Frontal cortex (tissue), 4 donors: ENCODE measurements at places on chromosomes 5 and 9.
A peak's percentile ranks its signal among the peaks of the same experiment; 100 is the strongest.

DNA sequence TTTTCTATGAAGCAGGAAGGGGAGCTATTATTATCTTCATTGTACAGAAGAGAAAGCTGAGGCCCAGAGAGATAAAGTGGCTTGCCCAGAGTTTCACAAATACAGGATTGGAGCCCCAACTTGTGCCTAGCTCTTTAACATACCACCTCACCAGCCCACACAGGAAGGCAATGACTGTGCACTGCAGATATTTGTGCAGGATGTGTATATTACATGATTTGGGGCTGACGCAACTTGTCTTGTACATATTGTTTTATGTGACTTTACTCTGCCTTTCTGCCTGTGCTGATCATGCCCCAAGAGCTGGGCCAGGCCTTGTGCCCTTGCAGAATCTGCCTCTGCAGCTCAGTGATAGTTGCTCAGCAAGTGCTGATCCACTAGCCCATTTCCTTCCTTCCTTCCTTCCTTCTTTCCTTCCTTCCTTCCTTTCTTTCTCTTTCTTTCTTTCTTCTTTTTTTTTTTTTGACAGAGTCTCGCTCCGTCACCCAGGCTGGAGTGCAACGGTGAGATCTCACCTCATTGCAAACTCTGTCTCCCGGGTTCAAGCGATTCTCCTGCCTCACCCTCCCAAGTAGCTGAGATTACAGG lies 106.6 kb upstream of the TBCA start:
- DNase-seq = no peak

DNA sequence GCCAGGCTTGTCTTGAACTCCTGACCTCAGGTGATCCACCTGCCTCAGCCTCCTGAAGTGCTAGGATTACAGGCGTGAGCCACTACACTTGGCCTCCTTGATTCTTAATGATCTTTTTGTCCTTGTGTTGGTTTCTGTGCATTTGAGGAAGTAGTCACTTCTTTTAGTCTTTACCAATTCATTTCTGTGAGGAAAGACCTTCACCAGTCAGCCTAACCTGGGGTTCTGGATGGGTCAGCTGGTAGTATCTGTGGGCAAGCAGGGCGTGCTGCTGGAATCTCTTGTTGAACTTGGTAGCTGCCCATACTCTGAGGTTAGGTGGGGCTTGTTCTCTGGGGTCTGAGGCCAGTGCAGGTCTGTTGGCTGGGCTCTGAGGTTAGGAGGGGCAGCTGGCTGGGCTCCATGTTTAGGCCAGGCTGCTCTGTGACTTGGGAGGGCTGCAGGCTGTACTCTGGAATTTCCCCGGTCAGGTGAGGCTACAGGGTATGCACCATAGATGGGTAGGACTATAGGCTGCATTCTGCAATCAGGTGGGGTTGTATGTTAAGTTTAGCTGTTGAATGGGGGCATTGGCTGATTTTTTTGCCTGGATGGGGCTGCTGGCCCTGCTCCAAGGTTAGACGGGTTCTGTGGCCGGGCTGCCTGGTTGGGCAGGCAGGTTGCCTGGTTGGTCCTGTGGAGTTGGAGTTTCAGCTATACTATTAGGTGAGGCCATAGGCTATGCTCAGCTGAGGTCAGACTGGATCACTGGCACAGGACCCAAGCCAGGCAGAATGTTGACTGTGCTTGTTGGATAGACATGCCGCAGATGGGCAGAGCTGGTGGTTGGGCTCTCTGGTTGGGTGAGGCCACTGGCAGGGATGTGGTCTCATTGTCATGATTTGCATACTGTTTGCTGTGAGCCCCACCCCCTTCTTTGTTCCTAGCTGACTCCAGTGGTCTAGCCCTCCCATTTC lies 19.2 kb downstream of the UBAP1 start:
- no peak for DNase-seq

DNA sequence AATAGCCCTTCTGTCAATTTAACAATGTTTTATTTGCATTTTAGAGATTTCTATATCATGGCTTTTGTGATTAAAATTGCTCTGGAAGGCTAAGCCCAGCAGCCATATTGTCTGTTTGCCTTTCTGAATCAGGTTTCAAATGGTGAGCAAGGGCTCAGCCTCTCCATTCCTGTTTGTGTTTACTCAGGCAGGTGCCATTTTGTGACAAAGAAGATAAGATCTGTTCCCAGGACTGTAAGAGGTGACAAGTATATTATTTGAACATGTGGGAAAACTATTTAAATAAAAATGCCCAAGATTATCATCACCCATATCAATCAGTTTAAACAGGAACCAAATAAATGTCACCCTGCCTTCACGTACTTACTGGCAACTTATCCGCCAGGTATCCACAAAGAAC lies 641.3 kb upstream of the KLF4 start:
- no peak for DNase-seq

- no peak for DNase-seq
These were observed 1.6 kb upstream of the ASPN start for GRCh38 chr9:92483627-92484545.

GRCh38 chr9:121752929-121753328 lies 101.5 kb downstream of the DAB2IP start:
- DNase-seq = no peak

DNA sequence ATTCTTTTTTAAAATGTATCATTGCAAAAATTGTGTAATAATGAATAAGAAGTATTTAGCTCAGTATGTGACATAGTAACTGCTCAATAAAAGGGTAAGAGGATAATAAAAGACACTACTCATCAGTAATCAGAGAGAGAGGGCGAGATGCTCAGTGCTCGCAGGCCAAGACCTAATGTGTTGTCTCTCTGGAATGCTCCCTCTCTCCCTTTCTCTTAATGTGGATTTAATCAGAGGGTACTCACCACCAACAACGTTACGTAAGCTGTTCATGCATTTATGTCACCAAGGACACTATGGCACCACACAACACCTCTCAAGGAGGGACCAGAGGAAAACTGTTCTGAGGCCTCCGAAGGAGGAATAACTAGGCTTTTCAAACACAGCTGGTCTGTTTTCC lies 42.5 kb downstream of the WHRN start:
- no peak for DNase-seq

- DNase-seq = no peak
These were observed 71.5 kb downstream of the GADD45G start for GRCh38 chr9:89676281-89676680.

- no peak for DNase-seq
These were observed 233.1 kb downstream of the RASEF start for GRCh38 chr9:82829818-82830217.

- no peak for DNase-seq
These were observed 24.8 kb downstream of the SARDH start for GRCh38 chr9:133713150-133713959.

- DNase-seq = no peak
These were observed 145.0 kb downstream of the ROR2 start for GRCh38 chr9:91805031-91805430.

GRCh38 chr5:155626592-155626991 lies 613.0 kb downstream of the KIF4B start:
- DNase-seq = no peak

DNA sequence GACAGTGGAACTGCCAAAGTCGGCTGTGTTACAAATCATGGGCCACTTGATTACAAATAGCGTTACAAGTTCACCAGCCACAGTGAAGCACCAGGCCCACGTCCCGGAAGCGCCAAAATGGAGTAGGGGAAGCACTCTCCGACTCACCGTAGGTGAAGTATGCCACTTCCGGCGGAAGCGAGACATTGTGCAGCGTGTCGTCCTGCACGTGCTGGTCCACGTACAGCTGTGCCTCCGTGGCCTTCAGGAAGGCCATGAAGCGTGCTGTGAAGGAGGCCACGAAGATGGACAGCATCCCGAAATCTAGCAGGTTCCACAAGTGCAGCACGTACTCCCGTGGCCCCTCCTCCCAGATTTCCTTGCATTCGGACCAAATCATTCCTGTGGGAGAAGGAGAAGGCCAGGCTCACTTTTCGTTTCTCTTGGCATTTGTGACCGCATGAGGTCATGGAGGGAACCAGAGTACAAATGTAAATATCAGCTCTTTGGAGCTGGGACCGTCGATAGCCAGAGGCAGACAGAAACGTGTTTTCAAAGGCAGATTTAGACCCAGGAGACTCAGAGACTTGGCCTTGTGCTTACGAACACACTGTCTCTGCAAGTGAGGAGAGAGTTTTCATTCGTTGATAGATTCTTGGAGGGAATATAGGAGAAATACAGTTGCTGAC lies 58.7 kb upstream of the SMIM32 start:
- DNase-seq = no peak

GRCh38 chr9:136728548-136729123 lies 14.1 kb downstream of the LCN10 start:
- DNase-seq = no peak

DNA sequence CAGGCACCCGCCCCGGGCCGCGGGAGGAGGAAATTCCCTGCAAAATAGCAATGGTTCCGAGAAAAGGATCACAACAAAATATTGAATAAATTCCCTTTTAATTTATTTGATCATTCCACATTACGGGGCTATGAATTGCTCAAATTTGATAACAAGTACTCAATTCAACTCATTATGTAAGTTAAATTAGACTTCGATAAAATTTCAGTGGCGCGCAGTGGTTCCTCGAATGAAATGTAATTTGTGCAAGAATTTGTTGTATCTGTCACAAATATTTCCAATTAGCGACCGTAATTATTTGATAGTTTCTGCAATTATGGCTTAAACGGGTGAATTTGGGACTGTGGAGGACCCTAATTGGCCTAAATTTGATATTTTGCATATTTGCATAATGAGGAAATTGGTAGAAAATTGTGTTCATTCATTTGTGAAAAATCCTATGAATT lies 76.0 kb upstream of the TBCA start:
- DNase-seq = no peak

- DNase-seq = peak; percentile 68
These were observed 456.6 kb downstream of the RAB3C start for GRCh38 chr5:59039296-59040023.

DNA sequence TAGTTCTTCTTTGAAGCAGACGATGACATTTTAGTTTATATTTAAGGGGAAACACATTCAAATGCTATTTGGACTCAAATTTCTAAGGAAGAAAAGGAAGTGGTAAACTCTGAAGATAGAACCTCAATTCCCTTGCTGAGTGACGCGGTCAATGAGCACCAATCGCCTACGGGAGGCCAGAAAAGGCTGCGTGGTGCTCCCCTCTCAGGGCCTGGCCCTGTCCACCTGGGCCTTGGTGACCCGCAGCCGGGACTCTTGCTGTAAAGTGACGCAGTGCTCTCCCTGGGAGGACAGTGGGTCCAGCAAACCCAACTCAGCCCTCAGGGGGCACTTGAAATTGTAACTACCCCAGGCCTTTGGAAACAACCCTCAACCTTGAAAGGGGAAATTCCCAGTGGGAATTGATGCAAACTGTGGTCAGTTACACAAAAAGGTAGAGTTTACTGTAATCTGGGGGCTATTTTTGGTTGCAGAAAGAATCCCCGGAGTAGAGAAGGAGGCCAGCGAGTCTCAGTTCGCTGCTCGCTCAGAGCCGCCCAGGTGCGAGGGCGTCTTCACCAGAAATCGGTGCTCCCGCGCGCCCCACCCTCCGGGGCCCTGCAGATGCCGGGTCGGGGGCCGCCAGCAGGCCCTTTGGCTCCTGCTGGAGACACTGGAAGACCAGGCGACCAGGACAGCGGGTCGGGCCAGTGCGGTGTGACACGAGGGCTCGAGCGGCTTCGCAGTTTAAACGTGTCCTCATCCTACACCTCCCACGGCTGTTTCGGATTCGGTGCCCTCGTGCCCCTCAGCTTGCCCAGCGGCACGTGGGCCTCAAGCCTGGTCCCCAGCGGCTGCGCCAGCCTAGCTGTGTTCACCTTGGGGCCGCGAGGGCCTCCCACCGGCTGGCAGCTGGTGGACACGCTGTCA lies 1.4 kb upstream of the ANKRD33B start:
- no peak for DNase-seq

- no peak for DNase-seq
These were observed 212.2 kb downstream of the PCSK1 start for GRCh38 chr5:96220610-96221390.

DNA sequence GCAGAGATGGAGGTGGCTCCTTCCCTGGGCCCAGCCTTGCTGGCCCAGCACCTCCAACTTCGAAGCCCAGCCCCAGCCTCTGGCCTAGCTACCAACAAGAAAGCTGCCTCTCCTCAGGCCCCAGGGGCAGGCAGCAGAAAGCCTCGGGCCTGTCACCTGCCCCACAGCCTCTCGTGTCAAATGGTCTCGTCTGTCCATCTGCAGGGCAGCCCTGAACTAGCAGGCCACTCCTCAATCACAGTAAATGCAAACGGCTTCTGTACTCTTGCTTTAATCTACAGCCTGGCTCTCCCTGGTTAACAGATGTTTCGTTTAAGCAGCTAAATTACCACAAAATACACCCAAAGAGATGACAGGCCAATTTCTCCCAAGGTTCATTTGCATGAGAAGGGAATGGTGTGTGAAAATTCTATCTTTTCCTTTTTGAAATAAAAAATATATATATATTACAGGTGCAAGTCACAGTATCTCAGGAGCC lies 21.5 kb downstream of the VAV2 start:
- DNase-seq = no peak

DNA sequence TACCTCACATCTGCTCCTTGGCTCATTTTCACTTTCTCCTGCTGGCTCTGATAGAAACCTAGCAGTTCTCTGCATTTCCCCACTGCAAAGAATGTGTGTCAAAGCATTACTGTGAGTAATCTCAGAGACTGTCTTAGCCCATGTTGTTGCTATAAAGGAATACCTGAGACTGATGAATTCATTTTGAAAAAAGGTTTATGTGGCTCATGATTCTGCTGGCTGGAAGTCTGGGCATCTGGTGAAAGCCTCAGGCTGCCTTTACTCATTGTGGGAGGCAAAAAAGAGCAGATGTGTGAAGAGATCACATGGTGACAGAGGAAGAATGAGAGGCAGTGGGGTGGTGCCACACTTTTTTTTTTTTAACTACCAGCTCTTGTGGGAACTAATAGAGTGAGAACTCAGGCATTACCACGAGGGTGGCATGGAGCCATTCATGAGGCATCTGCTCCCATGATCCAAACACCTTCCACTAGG lies 191.6 kb upstream of the CTNND2 start:
- DNase-seq = no peak

- no peak for DNase-seq
These were observed 85.8 kb upstream of the IL6ST start for GRCh38 chr5:56080375-56081052.

DNA sequence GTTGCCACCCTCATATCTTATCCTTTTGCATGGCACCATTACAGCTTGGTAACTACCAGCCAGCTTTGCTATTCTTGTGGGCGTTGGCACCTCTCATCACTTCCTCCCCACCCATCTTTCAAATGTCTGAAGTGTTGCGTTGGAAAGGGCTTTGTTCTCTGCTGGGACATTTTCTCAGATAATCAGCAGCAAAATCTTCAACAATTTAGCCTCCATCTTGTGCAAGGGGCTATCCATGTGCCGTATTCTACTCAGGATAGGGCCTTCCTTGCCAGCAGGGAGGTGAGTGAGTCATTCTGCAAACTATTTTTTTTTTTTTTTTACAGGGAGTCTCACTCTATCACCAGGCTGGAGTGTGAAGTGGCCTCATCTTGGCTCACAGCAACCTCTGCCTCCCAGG lies 62.1 kb upstream of the NUDT12 start:
- no peak for DNase-seq

DNA sequence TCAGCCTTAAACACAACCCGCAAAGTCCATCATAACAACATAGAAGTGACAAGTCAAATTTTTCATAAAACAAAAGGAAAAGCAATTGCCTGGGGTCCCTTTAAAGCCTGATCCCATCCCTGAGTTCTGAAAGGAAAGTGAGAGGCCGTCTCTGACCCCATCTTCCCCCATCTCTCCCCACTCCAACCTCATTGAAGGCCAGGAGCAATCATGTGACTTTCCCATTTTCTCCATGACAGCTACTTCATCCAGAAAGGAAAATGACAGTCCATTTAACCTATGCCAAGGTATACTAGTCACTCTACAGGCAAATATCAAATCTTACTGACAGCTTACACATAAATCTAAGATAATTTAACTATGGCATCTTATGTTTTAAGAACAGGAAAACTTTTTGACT lies 15.5 kb downstream of the ACTL7A start:
- DNase-seq = no peak
